Fibroblast of skin of left quadriceps (primary cell): ENCODE measurements at places on chromosomes 7 and 10.

GRCh38 chr10:123136806-123137642, 1.3 kb downstream of the HMX3 start:
- no peak for DNase-seq

DNA sequence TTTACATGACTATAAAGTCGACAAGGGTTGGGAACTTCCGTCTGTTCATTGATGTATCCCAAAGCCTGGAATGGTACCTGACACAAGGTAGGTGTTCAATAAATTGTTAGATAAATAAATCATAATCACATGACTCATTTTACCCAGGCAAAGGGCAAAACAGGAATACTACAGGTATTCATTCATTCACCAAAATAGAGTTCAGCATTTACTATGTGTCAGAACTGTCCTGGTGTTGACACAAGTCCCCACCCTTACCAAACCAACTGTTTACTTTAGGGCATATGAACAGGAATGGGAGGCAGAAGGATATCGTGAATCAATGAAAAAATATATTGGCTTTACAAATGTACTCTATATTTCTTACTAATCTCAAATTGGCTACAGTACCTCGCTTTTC, 666 bp upstream of the YAE1 start:
- no peak for DNase-seq

DNA sequence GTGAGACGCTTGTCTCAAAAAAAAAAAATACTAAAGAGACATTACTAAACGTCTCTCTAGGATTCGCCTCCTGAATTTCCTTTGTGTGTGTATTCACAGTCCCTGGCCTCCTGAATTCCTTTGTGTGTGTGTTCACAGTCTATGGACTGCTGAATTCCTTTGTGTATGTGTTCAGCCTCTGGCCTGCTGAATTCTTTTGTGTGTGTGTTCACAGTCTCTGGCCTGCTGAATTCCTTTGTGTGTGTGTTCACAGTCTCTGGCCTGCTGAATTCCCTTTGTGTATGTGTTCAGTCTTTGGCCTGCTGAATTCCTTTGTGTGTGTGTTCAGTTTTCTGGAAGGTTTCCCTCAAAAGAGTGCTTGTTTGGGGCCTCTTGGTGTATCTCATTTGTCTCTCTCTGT, 8.2 kb downstream of the BMS1 start:
- DNase-seq = no peak

DNA sequence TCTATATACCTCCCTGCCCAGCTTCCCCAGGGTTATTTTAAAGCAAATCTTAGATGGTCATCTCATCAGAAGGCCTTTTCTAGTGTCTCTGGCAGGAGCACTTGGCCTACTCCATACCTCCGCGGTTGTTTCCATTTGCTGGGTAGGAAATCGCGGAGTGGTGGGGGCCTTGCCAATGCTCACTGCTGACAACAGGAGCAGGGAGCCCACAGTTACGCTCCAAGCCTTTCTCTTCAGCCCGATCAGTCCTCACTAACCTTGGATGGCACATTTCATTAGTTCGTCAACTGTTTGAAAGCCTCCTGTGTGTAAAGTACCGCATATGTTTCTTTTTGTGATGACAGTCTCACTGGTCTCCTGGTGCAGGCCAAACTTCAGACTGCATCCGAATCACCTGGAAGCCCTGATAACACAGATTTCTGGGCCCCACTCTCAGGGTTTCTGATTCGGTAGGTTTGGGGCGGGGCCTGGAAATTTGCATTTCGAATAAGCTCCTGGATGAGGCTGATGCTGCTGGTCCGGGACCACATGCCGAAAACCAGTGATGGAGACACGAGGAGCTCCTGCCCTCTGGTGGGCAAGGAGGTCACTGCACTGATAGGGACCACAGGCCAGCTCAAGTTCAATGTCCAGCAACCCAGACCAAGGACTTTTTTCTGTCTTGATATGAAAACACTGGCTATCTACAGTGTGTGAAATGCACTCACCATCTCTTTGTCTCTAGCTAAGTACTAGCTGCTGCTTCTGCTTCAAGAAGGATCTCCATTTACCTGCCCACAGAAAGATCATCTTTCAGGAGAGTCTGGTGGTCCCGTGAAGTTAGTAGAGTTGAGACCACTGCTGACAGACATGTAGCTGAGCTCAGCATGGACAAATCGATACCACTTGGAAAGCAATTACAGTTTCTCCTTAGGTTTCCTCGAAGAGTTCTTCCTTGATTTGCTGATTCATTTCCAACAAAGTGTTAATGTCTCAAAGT, 14.0 kb downstream of the LRGUK start:
- DNase-seq = no peak

DNA sequence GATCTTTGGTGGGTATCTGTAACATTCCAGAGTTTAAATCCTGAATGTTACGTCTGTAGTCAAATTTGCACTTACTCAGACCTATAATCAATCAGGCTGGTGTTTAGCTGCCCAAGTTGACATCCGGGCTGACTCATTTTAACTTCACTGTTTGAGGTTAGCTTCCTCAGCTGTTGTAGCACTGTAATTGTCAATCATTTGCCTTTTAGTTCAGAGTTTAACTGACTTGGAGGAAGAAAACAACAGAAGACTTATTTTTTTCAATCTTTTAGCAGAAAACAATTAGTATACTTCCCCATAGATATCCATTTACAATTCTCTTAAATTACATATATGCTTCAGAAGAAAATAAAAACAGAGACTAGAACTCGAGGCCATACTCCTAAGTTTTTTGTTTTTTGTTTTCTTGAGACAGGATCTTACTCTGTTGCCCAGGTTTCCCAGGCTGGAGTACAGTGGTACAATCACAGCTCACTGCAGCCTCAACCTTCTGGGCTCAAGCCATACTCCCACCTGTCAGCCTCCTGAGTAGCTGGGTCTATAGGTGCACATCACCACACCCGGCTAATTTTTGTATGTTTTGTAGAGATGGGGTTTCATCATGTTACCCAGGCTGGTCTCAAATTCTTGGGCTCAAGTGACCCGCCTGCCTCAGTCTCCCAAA, 38.5 kb upstream of the LRRC17 start:
- DNase-seq = peak; percentile 66

GRCh38 chr7:118232837-118233236, 8.3 kb downstream of the ANKRD7 start:
- no peak for DNase-seq

DNA sequence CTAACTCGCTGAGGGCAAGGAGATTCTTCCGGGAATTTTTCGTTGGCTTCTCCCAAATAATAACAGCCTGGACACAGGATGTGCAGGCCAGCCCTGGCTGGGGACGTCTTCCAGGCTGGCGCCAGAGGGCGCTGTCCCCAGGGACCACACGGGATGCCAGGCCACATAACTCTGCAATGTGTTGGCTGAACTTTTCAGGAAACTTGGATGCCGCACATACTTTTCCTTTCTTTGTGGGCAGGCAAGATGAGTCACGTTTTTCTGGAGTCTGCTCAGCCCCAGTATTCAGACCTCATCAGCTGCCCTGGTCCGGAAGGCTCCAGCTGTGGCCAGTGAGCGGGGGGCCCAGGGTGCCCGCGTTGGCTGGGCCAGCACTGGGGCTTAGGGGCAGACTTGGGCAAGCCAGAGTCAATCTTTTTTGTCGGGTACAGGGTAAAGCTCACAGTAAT, 122.7 kb downstream of the PRKAG2 start:
- peak; percentile 98 for DNase-seq

DNA sequence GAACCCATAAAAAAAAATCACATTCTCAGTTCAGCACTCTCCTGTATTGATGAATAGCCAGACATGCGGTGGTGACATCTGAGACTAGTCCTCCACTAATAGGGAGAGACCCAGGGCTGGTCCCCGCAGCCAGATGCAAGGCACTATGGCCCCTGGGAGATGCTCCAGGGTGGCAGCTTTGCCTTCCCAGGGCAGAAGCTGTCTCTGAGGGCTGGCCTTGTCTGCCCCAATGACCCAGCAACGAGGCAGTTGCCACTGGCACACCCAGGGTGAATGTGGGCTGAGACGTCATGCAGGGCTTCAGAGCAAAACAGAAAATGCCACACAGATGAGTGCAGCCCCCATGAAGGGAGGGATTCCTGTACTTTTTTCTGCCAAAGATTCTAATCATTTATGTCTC, 50.1 kb upstream of the GDF10 start:
- no peak for DNase-seq

- DNase-seq = no peak
These were observed 26.2 kb upstream of the BMPR1A start for GRCh38 chr10:86730227-86730626.

- no peak for DNase-seq
These were observed 24.7 kb upstream of the AMZ1 start for GRCh38 chr7:2663121-2663886.

DNA sequence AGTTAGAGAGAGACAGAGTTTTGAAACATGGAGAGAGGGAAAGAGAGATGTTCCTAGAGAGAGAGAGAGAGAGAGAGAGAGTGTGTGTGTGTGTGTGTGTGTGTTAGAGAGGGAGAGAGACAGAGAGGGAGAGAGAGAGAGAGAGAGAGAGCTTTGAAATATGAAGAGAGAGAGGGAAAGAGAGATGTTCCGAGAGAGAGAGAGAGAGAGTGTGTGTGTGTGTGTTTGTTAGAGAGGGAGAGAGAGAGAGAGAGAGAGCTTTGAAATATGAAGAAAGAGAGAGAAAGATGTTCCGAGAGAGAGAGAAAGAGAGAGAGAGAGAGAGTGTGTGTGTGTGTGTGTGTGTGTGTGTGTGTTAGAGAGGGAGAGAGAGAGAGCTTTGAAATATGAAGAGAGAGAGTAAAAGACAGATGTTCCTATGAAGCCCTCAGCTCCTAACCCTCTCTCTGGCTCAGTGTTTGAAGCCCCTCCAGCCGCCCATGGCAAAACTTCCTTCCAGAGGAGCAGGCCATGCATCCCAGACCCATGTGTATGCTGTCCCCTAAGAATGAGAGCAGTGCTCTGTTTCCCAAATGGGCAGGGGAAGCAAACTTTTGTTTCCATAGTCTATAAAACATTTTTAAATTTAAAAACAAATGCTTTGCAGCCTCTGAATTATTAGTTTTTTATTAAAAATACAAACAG, 130.9 kb downstream of the KCNMA1 start:
- DNase-seq = no peak

GRCh38 chr7:130274983-130275591, 8.4 kb downstream of the CPA2 start:
- DNase-seq = no peak
